ENCODE measurements at places on chromosomes 13 and 19.

GRCh38 chr19:40305403-40305802, 20.3 kb upstream of the AKT2 start:
- DNase-seq, result peak; percentile 74

- DNase-seq, result no peak
Observed at GRCh38 chr13:23436680-23437079, 3.2 kb upstream of the SACS start.

DNA sequence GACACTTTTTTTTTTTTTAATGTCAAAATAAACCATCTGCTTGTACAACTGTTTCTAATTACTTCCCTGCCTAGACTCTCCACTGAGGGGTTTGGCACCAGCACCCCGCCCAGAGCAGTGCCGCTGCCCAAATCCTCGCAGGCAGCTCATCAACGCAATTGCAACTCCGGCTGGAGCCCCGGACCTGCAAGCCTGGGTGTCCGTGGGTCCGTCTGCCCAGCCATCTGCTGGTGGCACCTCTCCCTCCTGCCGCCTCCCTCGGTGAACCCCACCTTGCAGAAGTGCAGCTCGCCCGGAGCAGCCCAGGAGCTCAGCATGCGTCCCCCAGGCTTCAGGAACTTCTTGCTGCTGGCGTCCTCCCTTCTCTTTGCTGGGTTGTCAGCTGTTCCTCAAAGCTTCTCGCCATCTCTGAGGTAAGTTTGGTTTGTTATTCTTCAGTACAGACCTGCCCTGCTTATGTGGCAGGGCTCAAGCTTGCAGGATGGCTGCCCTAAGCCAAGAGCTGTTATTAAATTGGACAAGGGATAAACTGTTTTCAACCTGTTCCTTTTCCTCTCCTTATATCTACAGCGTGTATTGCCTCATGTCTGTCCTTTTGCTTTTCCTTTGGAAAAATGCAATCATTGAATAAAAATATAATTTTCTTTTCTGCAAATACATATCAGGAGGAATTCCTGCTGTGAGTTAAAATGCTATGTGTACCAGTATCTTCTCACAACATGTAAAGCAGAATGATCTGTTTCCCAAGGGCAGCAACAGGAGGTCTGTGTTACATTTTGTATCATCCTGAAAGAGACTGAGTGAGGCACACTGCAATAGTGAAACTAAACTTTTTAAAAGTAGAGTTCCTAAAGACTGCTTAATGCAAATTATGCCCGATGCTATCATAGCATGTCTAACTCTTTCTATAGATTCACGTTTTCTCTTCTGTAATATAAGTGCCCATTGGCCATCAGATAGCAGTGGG, at the start of gene ITGBL1:
Gene ITGBL1 (plus strand): TSS at position 157 of the 967 bp plus-strand sequence. CDS start 159 bp downstream, at position 316.
- DNase-seq, result peak; percentile 71

GRCh38 chr13:21567714-21568113, 36.3 kb downstream of the MICU2 start:
- no peak for DNase-seq

DNA sequence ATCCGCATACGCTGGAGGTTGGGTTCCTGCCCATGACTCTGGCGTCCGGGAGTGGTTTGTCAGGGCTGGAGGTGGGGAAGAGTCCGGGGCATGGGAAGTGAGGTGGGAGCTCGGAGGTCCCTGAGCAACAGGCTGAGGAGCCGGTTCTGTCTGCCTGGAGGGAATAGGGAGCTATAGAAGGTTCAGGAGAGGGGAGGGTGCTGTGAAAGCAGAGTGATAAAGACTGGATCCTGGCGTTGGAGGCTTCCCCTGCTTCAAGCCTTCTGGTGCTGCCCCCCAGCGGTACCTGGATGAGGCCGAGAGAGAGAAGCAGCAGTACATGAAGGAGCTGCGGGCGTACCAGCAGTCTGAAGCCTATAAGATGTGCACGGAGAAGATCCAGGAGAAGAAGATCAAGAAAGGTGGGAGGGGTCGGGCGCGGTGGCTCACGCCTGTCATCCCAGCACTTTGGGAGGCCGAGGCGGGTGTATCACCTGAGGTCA, 2.6 kb downstream of the HMG20B start:
- no peak for DNase-seq

DNA sequence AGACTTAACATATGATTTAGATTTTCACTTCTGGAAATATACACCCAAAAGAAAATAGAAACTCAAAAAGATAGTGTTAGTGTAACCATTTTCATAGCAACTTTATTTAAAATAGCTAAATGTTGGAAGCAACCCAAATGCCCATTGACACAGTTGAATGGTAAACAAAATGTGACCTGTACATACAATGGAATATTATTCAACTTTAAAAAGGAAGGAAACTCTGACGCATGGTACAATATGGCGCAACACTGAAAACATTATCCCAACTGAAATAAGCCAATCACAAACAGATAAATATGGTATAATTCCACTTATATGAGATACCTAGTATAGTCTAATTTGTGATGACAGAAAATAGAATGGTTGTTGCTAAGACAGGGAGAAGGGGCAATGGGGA, 1456.1 kb upstream of the MIR17HG start:
- DNase-seq, result no peak

GRCh38 chr19:24033963-24034342, 53.0 kb upstream of the ZNF254 start:
- no peak for DNase-seq

DNA sequence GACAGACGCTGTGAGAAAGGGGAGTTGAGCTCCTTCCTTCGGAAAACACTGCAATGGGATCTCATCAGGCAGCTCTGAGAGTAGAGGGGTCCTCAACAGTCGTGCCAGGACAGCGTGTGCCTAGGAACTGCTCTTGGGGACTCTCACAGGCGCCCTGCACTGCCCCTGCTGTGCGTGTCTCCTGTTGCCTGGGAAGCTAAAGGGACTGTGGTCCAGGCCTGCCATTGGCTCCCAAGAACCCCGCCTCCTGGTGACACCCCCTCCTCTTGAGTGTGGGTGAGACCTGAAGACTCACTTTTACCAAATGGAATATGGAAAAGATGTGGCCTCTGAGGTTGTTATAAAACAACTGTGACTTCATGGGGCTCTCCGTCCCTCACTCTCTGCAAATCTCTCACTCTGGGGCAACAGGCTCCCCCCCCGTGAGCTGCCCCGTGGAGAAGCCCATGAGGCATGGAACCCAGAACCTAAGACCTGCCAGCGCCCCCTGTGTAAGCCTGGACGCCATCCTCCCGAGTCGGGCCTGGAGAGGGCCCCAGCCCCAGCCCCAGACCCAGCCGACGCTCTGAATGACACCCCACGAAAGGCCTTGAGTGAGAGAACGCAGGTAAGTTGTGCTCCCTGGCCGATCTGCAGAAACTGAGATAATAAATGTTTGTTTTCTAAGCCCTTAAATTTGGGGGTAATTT, 302.7 kb downstream of the FGF9 start:
- DNase-seq, result no peak

DNA sequence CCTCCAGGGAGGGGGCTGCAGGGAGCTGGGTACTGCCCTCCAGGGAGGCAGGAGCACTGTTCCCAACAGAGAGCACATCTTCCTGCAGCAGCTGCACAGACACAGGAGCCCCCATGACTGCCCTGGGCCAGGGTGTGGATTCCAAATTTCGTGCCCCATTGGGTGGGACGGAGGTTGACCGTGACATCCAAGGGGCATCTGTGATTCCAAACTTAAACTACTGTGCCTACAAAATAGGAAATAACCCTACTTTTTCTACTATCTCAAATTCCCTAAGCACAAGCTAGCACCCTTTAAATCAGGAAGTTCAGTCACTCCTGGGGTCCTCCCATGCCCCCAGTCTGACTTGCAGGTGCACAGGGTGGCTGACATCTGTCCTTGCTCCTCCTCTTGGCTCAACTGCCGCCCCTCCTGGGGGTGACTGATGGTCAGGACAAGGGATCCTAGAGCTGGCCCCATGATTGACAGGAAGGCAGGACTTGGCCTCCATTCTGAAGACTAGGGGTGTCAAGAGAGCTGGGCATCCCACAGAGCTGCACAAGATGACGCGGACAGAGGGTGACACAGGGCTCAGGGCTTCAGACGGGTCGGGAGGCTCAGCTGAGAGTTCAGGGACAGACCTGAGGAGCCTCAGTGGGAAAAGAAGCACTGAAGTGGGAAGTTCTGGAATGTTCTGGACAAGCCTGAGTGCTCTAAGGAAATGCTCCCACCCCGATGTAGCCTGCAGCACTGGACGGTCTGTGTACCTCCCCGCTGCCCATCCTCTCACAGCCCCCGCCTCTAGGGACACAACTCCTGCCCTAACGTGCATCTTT, 7.8 kb upstream of the CEACAM5 start:
- DNase-seq, result no peak
